ENCODE measurements at places on chromosomes 12 and 14. TPM values are rescaled to one million over a fixed set of nuclear protein-coding genes. Genes with fewer than 3 reads are reported as not detected.

GRCh38 chr14:39890026-39890425, 457.8 kb upstream of the FBXO33 start:
- no peaks in the 10 kb centered on the region for H3K36me3 ChIP-seq
- no peak overlapping the region for H3K4me3 ChIP-seq
- DNase-seq = no peak
- no peaks in the 10 kb centered on the region for H3K4me1 ChIP-seq

- no peak overlapping the region for H3K4me3 ChIP-seq
- DNase-seq = no peak
- no peaks in the 10 kb centered on the region for H3K27me3 ChIP-seq
- H3K4me1 ChIP-seq = no peaks in the 10 kb centered on the region
- no peak overlapping the region for H3K27ac ChIP-seq
- H3K36me3 ChIP-seq = no peaks in the 10 kb centered on the region
These were observed 48.5 kb downstream of the BAZ1A start for GRCh38 chr14:34826661-34827060.

- no peak for DNase-seq
- H3K4me3 ChIP-seq = no peak overlapping the region
- peaks cover 4% of the 10 kb centered on the region for H3K4me1 ChIP-seq
- no peak overlapping the region for H3K27ac ChIP-seq
- no peaks in the 10 kb centered on the region for H3K27me3 ChIP-seq
These were observed 45.6 kb upstream of the NELL2 start for GRCh38 chr12:44921736-44922135.

DNA sequence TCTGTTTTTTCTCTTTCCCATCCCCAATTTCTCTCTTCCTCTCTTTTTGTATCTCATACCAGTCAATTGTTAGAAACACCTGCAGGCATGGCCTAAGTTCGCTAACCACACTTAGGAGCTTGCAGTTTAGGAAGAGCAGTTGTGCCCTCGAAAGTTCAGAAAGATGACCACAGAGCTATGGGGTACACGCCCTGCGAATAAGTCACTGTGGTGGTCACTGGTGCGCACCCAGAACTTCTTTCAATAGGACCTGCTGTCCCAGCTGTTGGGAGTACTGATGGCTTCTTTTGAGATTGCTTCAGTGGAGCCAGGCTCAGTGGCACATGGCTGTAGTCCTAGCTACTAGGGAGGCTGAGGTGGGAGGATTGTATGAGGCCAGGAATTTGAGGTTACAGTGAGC, 362.8 kb upstream of the TMTC1 start:
- H3K4me3 ChIP-seq = no peak overlapping the region
- no peak overlapping the region for H3K27ac ChIP-seq
- no peaks in the 10 kb centered on the region for H3K36me3 ChIP-seq
- no peaks in the 10 kb centered on the region for H3K27me3 ChIP-seq
- no peaks in the 10 kb centered on the region for H3K4me1 ChIP-seq

GRCh38 chr12:110993434-110993833, 73.1 kb upstream of the MYL2 start:
- H3K4me1 ChIP-seq = no peaks in the 10 kb centered on the region
- DNase-seq = no peak
- H3K27me3 ChIP-seq = no peaks in the 10 kb centered on the region
- no peaks in the 10 kb centered on the region for H3K36me3 ChIP-seq

- no peaks in the 10 kb centered on the region for H3K36me3 ChIP-seq
- no peak for DNase-seq
- H3K27ac ChIP-seq = no peak overlapping the region
- H3K4me3 ChIP-seq = no peak overlapping the region
- H3K27me3 ChIP-seq = no peaks in the 10 kb centered on the region
These were observed 540.2 kb upstream of the TMEM132C start for GRCh38 chr12:127726671-127727315.

DHH gene
- not detected for total RNA-seq
